GM23338 (cell line): ENCODE measurements at places on chromosomes 7 and 10. TPM values are rescaled to one million over a fixed set of nuclear protein-coding genes. Genes with fewer than 3 reads are reported as not detected.
A peak's percentile ranks its signal among the peaks of the same experiment; 100 is the strongest.

GRCh38 chr7:26620352-26620751, 244.0 kb downstream of the SKAP2 start:
- H3K36me3 ChIP-seq, result no peaks in the 10 kb centered on the region
- peak; percentile 81 for DNase-seq
- H3K27me3 ChIP-seq, result no peaks in the 10 kb centered on the region
- H3K4me1 ChIP-seq, result no peaks in the 10 kb centered on the region
- H3K4me3 ChIP-seq, result no peak overlapping the region

GRCh38 chr7:35280902-35281301, 27.0 kb upstream of the TBX20 start:
- DNase-seq, result peak; percentile 22
- no peaks in the 10 kb centered on the region for H3K36me3 ChIP-seq
- no peak overlapping the region for H3K27ac ChIP-seq
- H3K4me1 ChIP-seq, result peaks cover 13% of the 10 kb centered on the region
- no peak overlapping the region for H3K4me3 ChIP-seq

DNA sequence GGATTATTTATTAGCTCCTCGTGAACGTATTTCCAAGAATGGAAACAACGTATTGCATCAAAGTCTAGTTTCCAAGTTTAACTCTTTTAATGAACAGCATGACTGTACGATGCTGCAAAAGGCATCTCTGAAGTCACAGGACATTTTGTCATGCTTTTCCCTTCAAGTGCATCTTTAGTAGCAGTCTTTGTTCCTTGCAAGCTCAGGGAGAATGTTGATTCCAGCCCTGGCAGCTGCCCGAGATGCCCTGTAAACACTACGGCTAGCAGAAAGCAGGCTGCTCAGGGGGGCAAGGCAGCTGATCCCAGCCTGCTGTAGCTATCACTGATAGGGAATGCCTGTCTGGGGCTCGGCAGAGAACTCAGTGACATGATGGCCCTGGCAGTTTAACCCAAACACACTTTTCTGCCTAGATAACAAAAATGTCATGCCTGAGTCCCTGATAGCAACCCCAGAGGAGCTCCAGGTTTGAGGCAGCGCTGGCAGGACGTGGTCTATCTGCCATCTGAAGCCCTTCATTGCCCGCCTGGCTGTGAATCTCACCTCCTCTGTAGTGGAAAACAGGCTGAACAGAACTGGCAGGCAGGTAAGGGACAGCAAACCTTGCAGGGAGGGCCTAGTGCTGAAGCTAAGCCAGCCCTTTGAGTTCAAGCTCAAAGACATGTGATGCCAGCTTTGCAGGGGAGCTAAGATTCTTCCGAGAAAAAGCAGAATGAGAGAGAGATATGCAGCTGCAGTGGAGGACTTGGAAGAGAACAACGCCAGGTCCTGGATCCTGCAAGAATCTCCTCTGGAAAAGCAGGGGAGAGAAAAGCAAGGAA, 264.6 kb downstream of the SNX10 start:
- H3K4me1 ChIP-seq, result peaks cover 6% of the 10 kb centered on the region
- H3K36me3 ChIP-seq, result no peaks in the 10 kb centered on the region
- H3K27ac ChIP-seq, result no peak overlapping the region
- no peak for DNase-seq
- no peaks in the 10 kb centered on the region for H3K27me3 ChIP-seq

DNA sequence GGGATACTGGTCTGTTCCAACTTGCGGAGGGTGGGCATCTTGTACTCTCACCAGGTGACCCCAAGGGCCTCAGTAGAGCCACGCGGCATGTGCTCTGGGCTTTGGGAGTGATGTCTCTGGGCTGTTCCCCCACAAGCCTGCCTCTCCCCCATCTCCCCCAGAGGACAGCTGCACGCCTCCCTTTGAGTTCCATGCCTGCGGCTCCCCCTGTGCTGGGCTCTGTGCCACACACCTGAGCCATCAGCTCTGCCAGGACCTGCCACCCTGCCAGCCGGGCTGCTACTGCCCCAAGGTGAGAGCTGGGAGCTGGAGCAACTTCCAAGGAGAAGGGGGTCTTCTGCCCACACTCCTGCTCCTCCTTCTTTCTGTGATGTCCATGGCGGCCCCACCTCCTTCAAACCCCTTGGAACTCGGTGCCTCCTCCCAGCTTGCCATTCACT, 15.0 kb upstream of the ZNF862 start:
- DNase-seq, result no peak
- no peaks in the 10 kb centered on the region for H3K4me1 ChIP-seq
- no peaks in the 10 kb centered on the region for H3K27me3 ChIP-seq
- no peak overlapping the region for H3K27ac ChIP-seq
- H3K36me3 ChIP-seq, result no peaks in the 10 kb centered on the region

DNA sequence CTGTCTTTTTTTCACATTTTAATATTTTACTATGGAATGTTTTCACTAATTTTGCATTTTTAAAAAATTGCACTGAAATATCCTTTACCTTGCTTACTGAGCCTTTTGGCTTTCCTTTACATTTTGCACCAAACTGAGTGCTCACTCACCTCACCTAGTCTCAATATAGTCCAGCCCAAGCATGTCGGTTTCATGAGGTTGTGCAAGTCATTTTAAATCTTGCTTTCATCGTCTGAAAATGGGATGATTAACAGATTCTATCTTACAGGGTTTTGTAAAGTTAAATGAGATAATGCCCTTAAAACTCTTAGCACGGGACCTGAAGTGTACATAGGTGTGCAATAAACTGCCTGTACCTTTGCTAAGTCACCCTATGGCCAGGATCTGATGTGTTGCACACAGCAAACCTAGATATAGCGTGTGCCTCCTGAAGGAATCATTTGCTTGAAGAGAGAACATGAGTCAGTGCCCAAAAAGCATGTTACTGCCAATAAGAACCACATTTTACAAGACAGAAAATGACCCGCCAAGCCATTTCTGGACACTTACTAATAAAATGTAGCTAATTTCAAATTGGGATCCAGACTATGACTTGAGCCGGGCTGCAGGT, 199.8 kb downstream of the JCAD start:
- no peak for DNase-seq
- no peaks in the 10 kb centered on the region for H3K36me3 ChIP-seq
- no peaks in the 10 kb centered on the region for H3K27me3 ChIP-seq
- H3K4me3 ChIP-seq, result no peak overlapping the region
- no peaks in the 10 kb centered on the region for H3K4me1 ChIP-seq
- H3K27ac ChIP-seq, result no peak overlapping the region

DNA sequence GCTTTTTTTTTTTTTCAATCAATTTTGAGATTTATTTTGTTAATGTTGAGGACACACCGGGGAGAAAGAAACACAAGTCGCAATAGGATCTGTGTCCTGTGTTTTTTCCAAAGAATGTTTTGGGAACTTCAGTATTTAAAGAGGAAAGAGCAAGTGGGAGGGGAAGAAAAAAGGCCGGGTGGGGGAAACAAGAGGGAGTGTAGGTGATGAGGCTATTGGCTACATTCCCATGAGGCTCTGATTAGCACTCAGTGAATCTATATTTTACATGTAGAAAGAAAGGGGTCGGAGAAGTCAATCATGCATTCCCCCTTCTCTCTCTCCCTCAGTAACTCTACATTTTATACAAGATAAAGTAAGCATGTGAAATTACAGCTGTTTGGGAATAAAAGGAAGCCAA, 4.1 kb downstream of the ZNF680 start:
- H3K27me3 ChIP-seq, result no peaks in the 10 kb centered on the region
- no peak overlapping the region for H3K4me3 ChIP-seq
- peak overlapping the region; percentile 64; the same call in 1 of the 2 replicates for H3K27ac ChIP-seq
- DNase-seq, result no peak
- H3K36me3 ChIP-seq, result no peaks in the 10 kb centered on the region

GRCh38 chr7:120615703-120616102, 242.2 kb downstream of the TSPAN12 start:
- no peak for DNase-seq
- no peaks in the 10 kb centered on the region for H3K36me3 ChIP-seq
- no peaks in the 10 kb centered on the region for H3K4me1 ChIP-seq
- no peak overlapping the region for H3K4me3 ChIP-seq

- no peak for DNase-seq
- no peak overlapping the region for H3K4me3 ChIP-seq
- no peak overlapping the region for H3K27ac ChIP-seq
- H3K4me1 ChIP-seq, result 0 out of 2 replicates have a peak, but pooled peaks cover 15% of the 10 kb centered on the region
- H3K36me3 ChIP-seq, result no peaks in the 10 kb centered on the region
These were observed 41.3 kb downstream of the CALD1 start for GRCh38 chr7:134820778-134821177.

GRCh38 chr7:107631588-107632491, 28.8 kb upstream of the SLC26A4 start:
- 0 out of 2 replicates have a peak, but pooled peaks cover 8% of the 10 kb centered on the region for H3K4me1 ChIP-seq
- H3K4me3 ChIP-seq, result no peak overlapping the region
- no peaks in the 10 kb centered on the region for H3K36me3 ChIP-seq
- H3K27me3 ChIP-seq, result no peaks in the 10 kb centered on the region

DNA sequence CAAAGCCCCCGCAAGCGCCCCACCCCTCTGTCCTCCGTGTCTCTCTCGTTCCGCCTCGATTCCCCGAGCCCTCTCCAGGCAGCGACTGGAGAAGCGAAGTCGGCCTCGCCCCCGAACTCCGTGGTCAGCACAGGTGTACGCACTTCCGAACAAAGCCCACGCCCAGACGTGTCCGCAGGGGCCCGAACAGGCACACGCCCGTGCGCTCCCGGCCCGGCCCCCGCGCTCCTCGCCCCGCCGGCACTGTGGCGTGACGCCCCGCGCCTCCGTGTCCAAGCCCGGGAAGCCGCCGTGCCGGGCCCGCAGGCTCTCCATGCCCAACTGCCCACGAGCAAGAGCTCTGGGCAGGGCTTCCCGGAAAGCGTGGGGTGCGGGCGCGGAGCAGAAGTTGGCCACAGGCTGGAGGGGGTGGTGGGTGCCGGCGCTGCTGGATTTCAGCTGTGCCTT, 662 bp downstream of the NRCAM start:
- H3K36me3 ChIP-seq, result no peaks in the 10 kb centered on the region
- H3K27me3 ChIP-seq, result peaks cover 57% of the 10 kb centered on the region
- H3K4me3 ChIP-seq, result peak overlapping the region; percentile 85

GRCh38 chr7:159098811-159099655, 45.6 kb downstream of the VIPR2 start:
- H3K27ac ChIP-seq, result no peak overlapping the region
- H3K36me3 ChIP-seq, result no peaks in the 10 kb centered on the region
- H3K27me3 ChIP-seq, result no peaks in the 10 kb centered on the region
- H3K4me3 ChIP-seq, result no peak overlapping the region
- DNase-seq, result no peak
- H3K4me1 ChIP-seq, result no peaks in the 10 kb centered on the region

- DNase-seq, result no peak
- 0 out of 2 replicates have a peak, but pooled peaks cover 7% of the 10 kb centered on the region for H3K4me1 ChIP-seq
- no peak overlapping the region for H3K4me3 ChIP-seq
- H3K36me3 ChIP-seq, result no peaks in the 10 kb centered on the region
These were observed 13.6 kb upstream of the CUBN start for GRCh38 chr10:17143055-17143690.

DNA sequence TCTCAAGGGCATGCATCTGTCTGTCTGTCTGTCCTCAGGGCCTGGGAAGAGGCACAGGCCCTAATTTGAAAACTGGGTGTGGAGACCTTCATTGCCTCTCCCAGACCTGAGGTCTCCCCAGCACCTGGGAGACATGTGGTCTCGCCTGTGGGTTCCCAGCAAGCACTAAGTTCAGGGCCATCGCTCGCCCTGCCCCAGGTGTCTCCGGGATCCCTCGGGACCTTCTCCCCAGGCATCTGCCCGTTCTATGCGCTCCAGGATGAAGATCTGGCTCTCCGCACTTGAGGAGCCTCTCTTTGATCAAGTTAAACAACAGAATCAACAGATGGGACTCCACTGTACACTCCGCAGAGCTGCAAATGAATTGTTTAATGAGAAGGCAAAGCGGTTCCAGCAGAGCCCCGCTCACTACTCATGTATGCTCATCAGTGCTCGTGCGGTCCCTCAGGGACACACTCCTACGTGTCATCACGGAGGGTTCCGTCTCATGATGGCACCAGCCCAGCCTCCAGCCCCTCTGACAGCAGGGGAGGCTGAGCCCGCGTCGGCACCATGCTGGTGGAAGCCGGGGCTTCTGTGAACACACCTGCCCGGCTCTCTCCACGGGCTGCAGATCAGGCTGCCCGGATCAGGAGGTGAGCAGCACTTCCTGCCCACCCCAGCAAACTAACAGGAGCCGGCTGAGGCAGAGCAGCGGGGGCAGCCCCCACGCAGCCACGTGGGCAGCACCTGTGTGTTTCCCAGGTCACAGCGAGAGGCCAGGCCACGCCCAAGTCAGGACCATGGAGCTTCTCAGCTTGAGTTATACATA, 132.8 kb downstream of the TCERG1L start:
- no peaks in the 10 kb centered on the region for H3K27me3 ChIP-seq
- H3K36me3 ChIP-seq, result no peaks in the 10 kb centered on the region
- H3K4me1 ChIP-seq, result no peaks in the 10 kb centered on the region

DNA sequence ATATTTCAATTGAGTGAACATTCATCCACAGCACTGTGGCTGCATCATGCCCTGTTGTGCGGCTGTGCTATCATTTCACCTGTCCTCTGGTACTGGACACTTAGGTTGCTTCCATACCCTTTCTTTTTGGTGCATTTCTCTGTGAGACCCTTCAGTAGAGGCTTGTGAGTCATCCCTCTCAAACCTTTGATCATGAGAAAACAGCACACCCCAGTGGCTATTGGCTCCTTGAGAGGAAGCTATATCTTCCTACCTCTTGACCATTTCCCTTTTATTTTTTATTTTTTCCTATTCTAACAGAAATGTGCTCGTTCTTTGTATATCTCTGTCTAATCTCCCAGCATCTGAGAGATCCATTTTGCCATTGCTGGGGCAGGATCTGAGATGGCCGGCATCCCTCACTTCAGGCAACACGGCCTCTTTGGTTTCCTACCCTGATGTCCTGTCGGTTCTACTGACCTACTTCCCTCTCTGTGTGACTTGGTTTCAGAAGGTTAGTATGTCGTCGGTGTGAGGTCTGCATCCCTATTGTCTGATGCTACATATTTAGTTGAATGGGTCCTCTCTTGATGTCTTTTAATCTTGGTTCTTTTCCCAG, 23.8 kb upstream of the PIK3AP1 start:
- H3K4me3 ChIP-seq, result no peak overlapping the region
- no peaks in the 10 kb centered on the region for H3K27me3 ChIP-seq
- no peaks in the 10 kb centered on the region for H3K36me3 ChIP-seq
- no peak overlapping the region for H3K27ac ChIP-seq
- peak; percentile 50 for DNase-seq

- H3K4me3 ChIP-seq, result peak overlapping the region; percentile 84; the same call in 1 of the 2 replicates
- H3K4me1 ChIP-seq, result peaks cover 20% of the 10 kb centered on the region
- no peaks in the 10 kb centered on the region for H3K36me3 ChIP-seq
- H3K27me3 ChIP-seq, result peaks cover 3% of the 10 kb centered on the region; the same call in 1 of the 2 replicates
These were observed 82.7 kb downstream of the ARHGAP22 start for GRCh38 chr10:48522011-48522765.

DNA sequence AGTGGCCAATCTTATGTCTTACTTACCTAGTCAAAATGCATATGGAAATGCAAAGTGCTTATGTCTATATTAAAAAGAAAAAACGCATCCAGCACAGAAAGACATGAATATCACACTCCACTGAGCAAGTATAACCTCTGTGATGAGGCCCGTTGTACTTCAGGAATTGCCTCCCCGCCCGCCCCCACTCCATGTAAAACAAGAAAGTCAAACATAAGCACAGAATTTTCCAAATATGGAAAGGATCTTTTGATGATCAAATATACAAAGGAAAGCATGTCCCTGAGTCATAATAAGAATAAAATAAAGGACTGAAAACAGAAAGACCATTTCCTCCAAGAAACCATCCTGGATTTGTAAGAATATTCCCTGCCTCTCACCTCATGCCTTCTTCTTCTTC, 229.1 kb downstream of the BAMBI start:
- DNase-seq, result no peak
- no peaks in the 10 kb centered on the region for H3K27me3 ChIP-seq
- no peak overlapping the region for H3K27ac ChIP-seq
- no peak overlapping the region for H3K4me3 ChIP-seq

The CAMK2G gene
- total RNA-seq, result 32.8 and 34.1 TPM in 2 replicates

The FAM20C gene
- 24.8 and 26.8 TPM in 2 replicates for total RNA-seq

The SPDYE8 gene
- total RNA-seq, result not detected in 2 replicates

The WDR91 gene
- 9.7 and 32.6 TPM in 2 replicates for total RNA-seq

The PIP4K2A gene
- 40.1 and 44.4 TPM in 2 replicates for total RNA-seq

The DAGLB gene
- total RNA-seq, result 26.0 and 28.5 TPM in 2 replicates

The LRRC61 gene
- 67.6 and 75.2 TPM in 2 replicates for total RNA-seq

The TMEM213 gene
- 0.08 TPM in 1 of 2 replicates, not detected in the other for total RNA-seq

The POM121 gene
- total RNA-seq, result 37.1 and 39.8 TPM in 2 replicates
